ENCODE measurements at places on chromosomes 5 and 9.

GRCh38 chr9:133989625-133990365, 2.3 kb downstream of the VAV2 start:
- DNase-seq, result no peak

- DNase-seq, result no peak
Measured at GRCh38 chr5:171598641-171599152, 179.2 kb downstream of the FGF18 start.

GRCh38 chr9:131575946-131576853, 30.9 kb downstream of the PRRT1B start:
- no peak for DNase-seq

DNA sequence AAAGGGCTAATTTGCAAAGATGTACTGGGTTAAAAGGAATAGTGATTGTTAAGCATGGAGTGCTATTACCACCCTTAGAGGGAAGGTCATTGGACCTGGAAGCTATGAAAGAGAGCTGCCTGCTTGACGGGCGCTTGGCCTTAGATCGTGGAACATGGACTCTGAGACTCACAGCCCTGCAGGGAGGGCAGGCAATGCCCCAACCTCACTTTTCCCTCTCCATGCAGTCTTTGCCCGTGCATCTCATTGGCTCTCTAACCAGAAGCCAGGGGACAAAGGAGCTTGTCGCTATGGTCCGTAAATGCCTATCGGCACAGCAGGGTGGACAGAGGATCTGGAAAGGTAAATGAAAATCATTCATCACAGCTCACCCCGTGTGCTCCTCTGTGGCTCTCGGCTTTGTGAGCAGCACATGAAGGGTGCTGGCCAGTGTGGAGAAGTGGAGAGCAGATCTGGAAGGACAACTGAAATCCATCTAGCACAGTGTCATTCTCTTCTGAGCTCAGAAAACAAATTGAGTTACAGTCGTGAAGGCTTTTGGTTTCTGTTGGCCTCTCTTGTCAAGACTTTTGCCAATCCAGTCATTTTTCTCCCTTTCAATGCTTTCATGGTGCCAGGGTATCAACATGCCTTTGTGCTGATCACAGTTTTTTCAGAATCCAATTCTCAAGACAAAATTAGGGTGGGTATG, 186.2 kb downstream of the SNX18 start:
- no peak for DNase-seq

- no peak for DNase-seq
Measured at GRCh38 chr9:114900942-114901802, 29.2 kb downstream of the TNFSF8 start.

All from frontal cortex (tissue), 4 donors.